Karpas-422 (cell line): ENCODE measurements at places on chromosomes 3 and 15. TPM values are rescaled to one million over a fixed set of nuclear protein-coding genes. Genes with fewer than 3 reads are reported as not detected.

Gene BLM
- 15.4 and 33.5 TPM in 2 replicates for total RNA-seq

Gene TMEM40
- 0.18 and 0.26 TPM in 2 replicates for total RNA-seq

Gene PTX3
- not detected in 2 replicates for total RNA-seq

Gene MASP1
- 0.04 TPM in 1 of 2 replicates, not detected in the other for total RNA-seq

Gene IGSF11
- total RNA-seq, result not detected in 2 replicates

Gene BCL2A1
- total RNA-seq, result 1.4 TPM in 1 of 2 replicates, not detected in the other

Gene TRIM42
- not detected in 2 replicates for total RNA-seq

Gene FOXL2
- total RNA-seq, result not detected in 2 replicates

Gene FBXL22
- 0.15 TPM in 1 of 2 replicates, not detected in the other for total RNA-seq
